ENCODE measurements at places on chromosomes 1 and 21.
A peak's percentile ranks its signal among the peaks of the same experiment; 100 is the strongest.

GRCh38 chr1:172926070-172926469 is 124.7 kb downstream of the TNFSF18 start:
- DNase-seq = peak; percentile 24

GRCh38 chr1:162861101-162861500 is at the start of gene CCDC190:
Gene CCDC190, minus strand, starts transcription at chr1:162861175. Its CDS starts 1,529 bp downstream, at chr1:162859646.
- DNase-seq = no peak

- no peak for DNase-seq
Measured at GRCh38 chr1:109794319-109795132, 30.8 kb upstream of the EPS8L3 start.

- no peak for DNase-seq
Measured at GRCh38 chr1:229870381-229870780, 196.7 kb upstream of the GALNT2 start.

DNA sequence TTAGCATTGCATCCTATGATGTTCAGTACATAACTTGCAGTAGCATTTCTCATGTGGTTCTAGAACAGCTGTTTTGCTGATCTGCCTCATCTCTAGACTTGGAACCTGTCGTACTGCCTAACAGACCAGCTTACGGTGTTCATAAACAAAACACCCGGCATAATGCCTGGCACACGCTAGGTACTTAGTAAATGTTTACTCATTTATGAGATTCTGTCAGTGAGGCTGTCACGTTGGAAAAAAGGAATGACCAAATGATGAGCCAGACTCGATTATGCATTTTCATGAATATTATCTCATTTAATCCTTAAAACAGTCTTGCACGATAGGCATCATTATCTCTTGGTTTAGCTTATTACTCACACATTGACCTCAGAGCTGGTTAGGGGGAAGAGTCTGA is 46.4 kb downstream of the CACHD1 start:
- DNase-seq = no peak

DNA sequence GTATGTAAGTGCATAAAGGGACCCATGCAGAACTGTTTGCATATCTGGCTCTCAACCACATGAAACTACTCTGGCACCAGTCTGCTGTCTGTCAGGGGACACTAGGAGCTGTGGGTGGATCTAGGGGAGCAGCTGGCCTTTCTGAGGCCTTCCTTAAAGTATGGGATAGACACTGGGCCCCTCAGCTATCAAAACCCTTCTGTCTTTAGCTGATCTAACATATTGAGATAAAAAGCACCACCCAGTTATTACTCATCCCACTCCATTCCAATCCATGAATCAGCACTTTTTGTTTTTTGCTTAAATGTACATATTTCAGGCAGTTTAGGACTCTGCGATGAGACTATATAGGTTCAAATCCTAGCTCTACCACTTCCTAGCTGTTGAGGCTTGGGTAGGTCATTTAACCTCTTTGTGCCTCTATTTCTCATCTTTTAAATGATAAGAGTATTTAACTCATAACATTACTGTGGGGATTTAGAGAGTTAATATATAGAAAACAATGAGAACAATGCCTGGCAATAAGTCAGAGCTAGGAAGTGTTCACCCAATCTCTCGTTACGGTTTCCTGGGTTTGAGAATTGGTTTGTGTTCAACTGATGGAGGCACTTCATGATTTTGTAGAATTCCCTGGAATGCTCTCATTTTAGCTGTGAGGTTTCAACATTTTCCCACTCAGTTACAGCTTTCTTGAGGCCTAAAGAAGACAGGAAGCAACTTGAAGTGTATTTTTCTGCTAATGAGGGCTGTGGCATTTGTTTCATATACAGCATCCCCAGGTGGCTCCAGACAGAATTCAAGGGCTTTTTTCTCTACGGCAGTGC is 68.9 kb downstream of the LRIG2 start:
- DNase-seq = peak; percentile 7

DNA sequence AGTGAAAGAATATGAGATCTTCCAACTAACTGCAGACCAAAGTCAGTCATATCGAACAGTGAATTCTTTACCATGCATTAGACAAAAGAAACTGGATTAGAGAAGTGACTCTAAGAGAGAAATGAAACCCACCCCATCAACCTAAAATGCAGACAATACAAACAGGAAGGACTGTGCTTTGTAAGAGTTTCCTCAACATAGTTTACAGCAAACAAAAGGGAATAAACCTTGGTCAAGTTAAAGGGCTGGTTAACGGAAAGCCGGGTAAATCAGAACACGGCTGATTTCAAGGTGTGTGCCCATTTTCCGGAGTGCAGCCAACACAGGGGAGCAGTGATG is 39.2 kb downstream of the SIPA1L2 start:
- no peak for DNase-seq

GRCh38 chr1:221089273-221089672 is 210.0 kb downstream of the HLX start:
- no peak for DNase-seq

GRCh38 chr1:6397844-6398441 is 4.4 kb upstream of the ACOT7 start:
- no peak for DNase-seq

DNA sequence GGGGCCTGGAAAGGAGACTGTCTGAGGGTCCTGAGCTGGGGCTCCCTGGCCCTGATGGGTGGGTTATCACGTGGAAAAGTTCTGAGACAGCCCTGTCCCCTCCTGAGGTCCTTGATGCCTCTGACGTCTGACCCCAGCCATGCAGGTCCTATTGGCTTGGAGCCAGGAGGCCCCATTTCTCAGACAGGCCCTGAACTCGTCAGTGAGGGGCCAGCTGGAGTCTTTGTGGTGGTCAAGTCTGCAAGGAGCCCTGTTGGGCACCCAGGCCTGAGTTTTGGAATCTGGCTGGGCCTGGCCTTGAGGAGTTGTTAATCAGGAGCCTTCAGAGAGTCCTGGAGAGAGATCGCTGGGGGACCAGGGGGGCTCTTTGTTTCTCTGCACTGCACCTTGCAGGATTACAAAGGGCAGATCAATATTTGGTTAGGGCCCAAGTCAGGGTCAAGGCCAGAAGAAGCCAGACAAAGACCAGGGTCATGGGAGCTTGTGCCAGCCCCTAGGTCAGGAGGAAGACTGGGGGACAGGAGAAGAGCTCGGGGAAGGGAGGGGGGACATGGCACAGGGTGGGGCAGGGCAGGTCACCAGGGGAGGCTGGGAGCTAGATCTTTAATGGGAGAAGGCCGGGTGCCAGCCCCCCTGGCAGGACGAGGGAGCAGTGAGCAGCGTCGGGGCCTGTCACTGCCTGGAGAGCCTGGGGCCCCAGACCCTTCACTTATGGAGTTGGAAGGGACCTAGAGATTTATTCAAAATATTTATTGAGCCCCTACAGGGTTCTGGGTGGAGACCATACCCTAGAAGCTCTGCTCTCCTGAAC is 83.2 kb downstream of the PTPRU start:
- no peak for DNase-seq

DNA sequence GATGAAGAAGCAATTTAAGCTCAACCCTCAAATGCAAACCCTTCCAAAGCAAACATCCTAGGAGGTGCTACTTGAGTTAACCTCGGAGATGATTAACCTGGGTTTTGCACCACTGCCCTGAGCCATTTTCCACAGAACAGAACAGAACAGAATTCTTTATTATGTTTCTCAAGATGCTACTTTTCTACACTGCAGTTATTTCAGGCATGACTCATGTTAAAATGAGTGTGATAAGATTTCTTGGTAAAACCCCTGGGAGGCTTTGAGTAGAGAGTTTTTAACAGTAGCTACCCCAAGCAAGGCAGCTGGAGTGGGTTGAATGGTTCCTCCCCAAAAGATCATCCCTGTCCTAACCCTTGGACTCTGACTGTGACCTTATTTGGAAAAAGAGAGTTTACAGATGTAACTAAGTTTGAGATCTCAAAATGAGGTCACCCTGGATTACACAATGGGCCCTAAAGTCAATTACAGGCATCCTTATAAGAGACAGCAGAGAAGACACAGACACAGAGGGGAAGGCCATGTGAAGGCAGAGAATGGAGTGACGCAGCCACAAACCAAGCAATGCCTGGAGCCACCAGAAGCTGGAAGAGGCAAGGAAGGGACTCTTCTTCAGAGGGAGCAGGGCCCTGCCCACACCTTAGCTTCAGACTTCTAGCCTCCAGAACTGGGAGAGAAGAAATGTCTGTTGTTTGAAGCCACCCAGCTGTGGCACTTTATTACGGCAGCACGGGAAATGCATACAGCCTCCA is 153.4 kb downstream of the ETS2 start:
- no peak for DNase-seq
